MM.1S (cell line): ENCODE measurements at places on chromosomes 4 and X.

DNA sequence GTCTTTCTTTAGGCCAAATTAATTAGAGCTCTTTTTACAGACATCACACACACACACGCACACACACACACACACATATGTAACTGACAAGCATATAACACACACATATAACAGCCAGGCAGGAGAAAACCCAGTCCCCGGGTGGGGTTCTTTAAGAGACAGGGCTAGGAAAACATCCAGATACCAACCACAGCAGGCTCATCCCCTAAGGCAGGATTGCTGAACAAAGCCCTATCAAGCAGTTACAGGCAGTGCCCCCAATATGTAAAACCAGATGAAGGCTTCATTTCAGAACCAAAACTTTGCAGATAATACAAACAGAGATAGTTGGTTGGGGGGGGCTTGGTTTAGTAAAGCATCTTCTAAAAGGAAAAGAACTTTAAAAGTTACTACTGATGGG is 18.0 kb upstream of the FAM47E start:
- no peak for DNase-seq

GRCh38 chr4:37320513-37321235 is 76.1 kb downstream of the NWD2 start:
- no peak for DNase-seq

- DNase-seq = peak; percentile 34
Measured at GRCh38 chrX:68694435-68695205, 47.2 kb downstream of the STARD8 start.

DNA sequence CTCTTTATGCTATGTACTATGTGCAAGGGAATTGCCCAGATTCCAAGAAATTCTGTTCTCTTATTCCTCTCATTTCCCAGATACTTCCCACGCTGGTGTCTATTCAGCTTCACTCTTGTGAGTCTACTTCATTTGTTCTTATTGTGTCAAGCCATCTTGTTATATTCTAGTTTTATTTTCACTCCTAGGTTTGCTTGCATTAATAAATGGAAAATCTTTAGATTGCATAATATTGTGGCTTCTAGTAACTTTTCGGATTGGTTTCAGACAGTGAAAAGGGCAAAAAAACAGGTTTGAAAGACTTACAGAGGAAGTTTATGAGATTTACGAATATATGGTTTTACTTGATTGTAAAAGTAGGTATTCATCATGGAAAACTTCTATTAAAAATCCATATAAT is 128.4 kb downstream of the BTC start:
- no peak for DNase-seq

GRCh38 chr4:127829014-127829413 is 46.9 kb downstream of the HSPA4L start:
- DNase-seq = no peak

GRCh38 chr4:147194114-147194513 is 248.4 kb upstream of the TTC29 start:
- no peak for DNase-seq

GRCh38 chrX:137748827-137749226 is 182.9 kb downstream of the ZIC3 start:
- DNase-seq = no peak

DNA sequence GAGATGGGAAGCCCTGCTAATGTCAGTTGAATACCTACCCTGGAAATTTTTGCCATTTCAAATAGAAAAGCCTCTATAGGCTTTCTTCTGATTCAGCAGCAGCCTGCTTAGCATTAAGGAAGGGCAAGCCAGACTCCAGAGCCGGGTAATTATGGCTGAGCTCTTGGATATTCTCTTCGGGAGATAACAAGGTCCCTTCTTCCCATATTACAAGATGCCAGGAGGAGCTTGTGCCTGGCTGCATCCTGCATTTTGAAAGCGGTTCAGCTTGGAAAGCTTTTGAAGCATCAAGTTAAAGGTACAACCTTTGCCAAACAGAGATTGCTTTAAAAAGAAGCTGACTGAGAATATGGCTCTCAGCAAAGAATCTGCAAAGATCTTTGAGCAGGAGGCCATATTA is 399.6 kb upstream of the RPS6KA3 start:
- DNase-seq = no peak

DNA sequence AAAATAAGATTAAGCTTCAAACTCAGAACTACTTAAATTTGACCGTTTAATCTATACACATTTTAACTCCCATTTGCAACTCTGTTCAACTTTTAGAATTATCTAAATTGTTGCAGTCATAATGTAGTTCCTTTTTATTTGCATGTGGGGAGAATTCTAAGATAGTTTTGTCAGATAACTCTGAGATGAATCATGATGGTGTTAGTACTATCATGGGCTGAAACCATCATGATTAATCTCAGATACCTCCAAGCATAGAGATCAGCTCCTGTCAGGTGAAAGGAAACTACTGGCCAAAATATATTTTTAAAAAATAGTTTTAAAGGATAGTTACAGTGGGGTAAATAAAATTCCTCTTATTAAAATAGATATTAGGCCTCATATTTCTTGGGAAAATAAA is 39.0 kb downstream of the FBXO8 start:
- no peak for DNase-seq

- DNase-seq = no peak
Measured at GRCh38 chr4:143489106-143489505, 24.4 kb upstream of the SMARCA5 start.

GRCh38 chr4:103032574-103032973 is 13.1 kb upstream of the SLC9B1 start:
- peak; percentile 28 for DNase-seq

DNA sequence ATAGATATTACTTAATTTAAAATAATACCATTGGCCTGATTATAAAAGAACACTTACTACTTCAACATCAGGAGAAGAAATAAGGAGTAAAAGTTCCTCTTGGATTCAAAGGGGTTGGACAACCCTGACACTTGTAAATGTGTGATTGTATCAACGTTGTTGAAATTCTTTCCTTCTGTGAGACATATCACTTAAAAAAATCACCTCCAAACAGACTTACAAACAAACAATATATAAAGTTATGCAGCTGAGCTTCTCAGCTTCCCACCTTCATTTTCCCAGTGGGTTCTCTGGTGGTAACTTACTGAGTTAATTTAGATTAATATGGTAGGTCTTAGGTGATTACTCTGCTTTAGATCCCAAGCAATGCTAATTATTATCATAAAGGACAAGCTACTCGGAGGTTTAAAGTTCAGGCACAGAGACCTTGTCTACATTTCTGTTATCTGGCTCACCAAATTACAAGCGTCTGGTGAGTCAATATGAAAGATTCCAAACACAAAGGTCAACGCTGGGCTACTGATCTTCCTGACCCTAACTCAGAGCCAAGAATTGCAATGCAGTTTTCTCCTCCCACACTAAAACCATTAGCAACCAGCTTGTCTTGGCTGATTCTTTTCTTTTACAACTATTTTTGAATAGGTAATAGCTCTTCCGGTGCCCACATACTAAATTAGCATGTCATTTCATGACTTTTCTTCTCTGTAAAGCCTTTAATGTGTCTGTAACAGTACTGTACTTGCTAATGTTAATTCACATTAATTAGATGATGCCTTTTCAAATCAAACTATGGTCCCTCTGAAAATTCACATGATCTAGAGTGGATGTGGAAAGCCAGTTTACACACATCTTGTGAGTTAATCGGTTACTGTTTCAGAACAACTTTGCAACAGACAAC is 157.6 kb downstream of the RASL11B start:
- no peak for DNase-seq

GRCh38 chr4:150211799-150212445 is 133.7 kb downstream of the DCLK2 start:
- no peak for DNase-seq

DNA sequence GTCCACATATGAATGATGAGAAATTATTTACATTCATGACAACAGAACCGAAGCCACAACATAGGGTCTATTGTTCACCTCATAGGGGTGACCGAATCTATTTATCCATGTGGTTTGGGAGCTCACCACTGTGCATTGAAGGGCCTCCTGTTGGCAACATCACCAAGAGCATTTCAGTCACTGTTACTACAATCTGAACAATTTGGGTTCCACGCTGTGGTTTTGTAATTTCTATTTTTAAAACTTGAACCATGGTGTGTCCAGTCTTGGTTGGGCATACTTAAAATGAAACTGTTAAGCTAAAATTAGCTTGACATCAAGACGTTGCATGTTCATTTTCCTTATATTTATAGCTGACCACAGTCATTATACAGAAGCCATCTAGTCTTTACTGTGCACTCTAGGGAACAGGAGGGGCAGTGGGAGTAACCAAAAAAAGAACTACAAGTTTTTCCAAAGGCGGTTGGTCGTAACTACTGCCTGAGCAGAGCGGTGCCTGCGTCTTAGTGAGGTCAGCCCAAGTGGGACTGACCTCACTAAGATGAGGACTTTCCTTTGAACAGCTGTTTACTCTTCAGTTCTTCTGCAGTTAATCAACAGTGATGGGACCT is 192.1 kb downstream of the SPRY1 start:
- DNase-seq = peak; percentile 82

- no peak for DNase-seq
Measured at GRCh38 chr4:109022961-109023360, 260.1 kb upstream of the ETNPPL start.

GRCh38 chrX:130836447-130836846 is 66.6 kb downstream of the ENOX2 start:
- DNase-seq = no peak

DNA sequence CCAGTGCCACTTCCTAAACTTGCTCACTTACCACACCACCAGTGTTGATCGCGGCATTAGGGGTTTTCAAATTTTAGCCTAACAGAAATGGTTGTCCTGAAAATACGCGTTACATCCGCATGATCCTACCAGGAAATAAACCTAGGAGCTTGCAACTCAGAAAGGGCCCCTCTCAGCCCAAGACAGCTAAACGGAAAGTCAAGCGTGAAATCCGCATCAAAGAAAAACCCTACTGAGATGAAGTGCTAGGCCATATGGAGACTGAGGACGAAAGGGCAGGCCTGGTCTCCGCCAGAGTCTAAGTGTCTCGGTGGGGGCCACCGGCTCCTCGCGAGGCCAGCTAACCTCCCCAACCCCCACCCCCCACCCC is 626 bp downstream of the YTHDC1 start:
- DNase-seq = peak; percentile 38
